ENCODE measurements at places on chromosomes 7 and 10.

DNA sequence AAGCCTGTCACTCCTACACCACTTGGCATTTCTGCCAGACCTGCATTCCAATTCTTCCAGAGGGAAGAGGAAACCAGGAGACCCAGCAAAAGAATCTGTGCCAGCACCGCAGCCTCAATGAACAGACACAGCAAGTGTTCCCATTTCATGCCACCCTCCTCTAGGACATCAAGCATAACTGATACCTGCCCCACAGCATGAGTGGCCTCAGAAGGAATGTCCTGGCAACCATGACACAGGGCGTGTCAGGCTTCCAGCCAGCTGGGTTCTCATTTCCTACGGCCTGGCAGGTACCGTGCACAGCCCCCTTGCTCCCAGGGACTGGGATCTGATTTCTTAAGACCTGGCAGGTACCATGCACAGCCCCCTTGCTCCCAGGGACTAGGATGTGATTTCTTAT is 7.8 kb downstream of the MAD1L1 start:
- DNase-seq: no peak

- DNase-seq: no peak
These were observed 51.8 kb downstream of the CUX1 start for GRCh38 chr7:101869026-101869900.

DNA sequence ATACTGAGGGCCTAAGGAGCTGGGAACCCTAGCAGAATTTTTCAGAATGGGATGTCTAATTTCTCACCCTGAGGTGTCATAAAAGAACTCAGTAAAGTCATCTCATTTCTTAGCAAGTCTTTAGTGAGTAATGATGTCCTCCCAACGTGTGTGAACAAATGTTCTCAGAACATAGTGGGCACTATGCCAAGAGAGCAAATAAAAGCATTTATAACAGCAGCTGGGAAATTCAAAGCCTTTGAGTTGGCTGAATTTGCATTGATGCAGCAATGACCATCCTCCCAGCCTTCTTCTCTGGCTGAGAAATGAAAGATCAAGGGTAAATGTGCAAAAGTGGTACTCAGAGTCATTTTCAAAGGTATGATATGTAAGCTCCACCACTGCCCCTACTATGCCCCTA is 109.4 kb downstream of the FAM107B start:
- no peak for DNase-seq

GRCh38 chr10:132756591-132756990 is 29.4 kb downstream of the NKX6-2 start:
- no peak for DNase-seq

- no peak for DNase-seq
These were observed 190.2 kb downstream of the RAMP3 start for GRCh38 chr7:45347804-45348203.

DNA sequence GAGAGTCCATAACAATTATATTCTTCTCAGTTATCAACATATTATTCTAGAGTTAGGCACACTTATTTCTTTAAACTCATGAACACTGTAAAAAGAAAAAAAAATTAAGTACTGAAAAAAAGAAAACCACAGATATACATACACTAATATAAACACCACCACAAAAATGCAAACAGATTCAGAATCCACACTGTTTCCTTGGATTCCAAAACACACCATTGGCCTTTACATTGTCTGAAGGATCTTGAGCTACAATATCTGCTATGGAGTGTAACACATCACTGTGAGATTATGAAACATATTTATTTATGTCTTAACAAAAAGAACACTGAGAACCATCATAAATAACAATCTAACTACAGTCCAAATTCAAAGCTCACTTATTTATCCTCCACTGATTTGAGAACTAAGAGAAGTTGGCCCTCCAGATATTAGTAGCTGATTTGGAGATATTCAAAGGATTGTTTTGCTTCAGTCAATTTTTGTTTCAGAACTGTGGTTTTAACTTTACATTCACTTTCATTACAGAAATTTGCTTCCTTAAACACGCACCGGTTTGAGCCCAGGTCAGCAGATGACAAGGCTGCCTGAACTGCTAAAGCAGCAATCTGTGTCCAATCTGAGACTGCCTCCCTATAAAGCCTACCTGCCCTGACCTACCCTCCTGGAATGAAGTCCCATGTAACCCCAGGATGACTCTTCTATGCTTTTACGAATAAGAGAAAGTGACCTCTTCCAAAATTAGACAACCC is 47.0 kb upstream of the CDK1 start:
- no peak for DNase-seq

GRCh38 chr7:104784686-104785085 is 229.3 kb upstream of the KMT2E start:
- no peak for DNase-seq

- no peak for DNase-seq
These were observed 319.9 kb upstream of the AKR1E2 start for GRCh38 chr10:4506095-4506494.

- no peak for DNase-seq
These were observed 59.6 kb downstream of the ATOH7 start for GRCh38 chr10:68172324-68172723.

DNA sequence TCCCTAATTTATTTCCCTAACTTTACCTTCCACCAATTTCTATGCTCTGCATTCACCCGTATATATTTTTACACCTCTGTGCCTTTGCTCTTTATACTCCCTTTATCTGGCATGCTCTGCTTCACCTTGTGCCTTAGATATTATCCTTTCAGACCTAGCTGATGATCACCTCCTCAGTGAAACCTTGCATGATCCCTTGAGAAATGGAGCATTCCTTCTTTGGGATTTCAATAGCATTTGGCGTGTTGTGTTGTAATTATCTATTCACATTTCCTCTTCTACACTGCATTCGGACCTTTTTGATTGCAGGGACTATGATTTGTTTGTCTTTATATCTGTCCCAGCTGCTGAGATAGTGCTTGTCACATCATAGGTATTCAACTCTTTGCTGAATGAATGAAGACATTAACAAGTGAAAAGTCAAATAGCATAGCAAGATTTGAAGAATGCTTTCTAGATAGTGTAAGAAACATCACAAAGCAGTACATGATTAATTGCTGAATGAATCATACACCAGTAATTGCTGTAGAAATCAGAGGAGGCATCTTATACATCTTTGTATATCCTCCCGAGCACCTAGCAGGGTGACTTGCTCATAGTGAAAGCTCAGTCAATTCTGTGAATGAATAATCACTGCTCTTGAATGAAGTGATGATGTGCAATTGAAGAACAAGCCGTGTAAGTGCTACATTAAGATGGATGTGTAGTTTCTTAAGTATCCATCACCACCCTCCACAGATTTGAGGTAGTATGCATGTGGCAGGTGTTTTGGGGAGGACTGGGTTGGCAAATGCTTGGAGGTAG is 2.0 kb upstream of the TM9SF3 start:
- peak; percentile 23 for DNase-seq

DNA sequence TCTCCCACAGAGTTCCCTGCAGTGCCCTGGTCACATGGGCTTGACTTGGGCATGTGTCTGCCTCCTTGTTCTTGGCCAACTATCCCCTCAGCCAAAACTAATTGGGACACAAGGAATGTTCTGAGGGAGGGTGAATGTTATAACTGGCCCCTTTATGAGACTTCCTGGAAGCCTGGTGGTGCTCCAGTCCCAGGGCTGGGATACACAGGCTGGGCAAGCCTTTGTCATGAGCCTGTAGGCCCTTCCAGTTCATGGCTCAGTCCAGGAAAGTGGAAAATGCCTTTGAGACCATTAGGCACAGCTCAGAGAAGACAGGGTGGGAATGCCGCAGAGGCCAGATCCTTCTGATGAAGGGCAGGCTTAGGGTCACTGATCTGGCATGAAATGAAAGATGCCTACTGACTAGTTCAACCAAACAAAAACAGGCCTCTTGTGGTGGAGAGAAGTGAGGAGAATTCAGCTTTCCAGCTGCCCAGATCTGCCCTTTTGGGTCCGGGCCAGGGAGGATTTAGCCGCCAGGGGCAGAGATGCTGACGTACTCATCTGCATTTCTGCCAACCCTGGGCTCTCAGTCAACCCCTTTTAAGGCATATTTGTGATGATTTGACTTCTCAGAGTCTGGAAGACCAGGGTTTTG is 961.5 kb downstream of the KCNMA1 start:
- DNase-seq: no peak

GRCh38 chr7:151313857-151314256 is 27.8 kb upstream of the NUB1 start:
- DNase-seq: peak; percentile 2

All from stimulated activated naive CD4-positive, alpha-beta T cell treated with Interleukin-2 at 50 U/mL for 16 hours (primary cell).